ENCODE measurements at places on chromosomes 5 and 9.

GRCh38 chr9:2916382-2916985 is 72.6 kb upstream of the PUM3 start:
- DNase-seq, result no peak

GRCh38 chr5:18312016-18312415 is 677.8 kb downstream of the TAF11L14 start:
- DNase-seq, result no peak

DNA sequence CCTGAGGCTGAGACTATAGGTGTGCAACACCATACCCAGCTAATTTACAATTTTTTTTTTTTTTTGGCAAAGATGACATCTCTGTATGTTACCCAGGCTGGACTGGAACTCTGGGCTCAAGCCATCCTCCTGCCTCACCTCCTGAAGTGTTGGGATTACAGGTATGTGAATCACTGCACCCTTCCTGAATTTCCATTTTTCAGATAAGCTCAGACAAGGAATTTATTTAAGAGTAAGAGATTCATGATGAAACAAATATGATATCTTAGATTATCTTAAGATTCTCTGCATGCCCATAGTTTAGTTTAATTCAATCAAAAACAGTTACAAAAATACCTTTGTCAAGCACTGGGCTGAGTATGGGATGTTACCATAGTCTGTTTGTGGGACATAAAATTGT is 128.4 kb upstream of the BASP1 start:
- no peak for DNase-seq

DNA sequence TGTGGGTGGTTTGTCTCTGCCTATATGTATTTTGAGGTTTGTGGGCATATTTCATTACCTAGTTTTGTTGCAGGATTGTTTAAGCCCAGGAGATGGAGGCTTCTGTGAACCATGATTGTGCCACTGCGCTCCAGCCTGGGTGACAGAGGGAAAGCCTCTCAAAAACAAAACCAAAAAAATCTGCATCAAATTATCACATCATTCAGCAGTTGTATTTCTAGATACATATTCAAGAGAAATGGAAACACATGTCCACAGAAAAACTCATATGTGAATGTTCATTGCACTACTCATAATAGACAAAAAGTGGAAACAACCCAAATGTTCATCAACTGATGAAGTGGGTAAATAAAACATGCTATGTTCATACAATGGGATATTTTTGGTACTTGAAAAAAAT is 29.9 kb downstream of the HSPA4 start:
- DNase-seq, result no peak

DNA sequence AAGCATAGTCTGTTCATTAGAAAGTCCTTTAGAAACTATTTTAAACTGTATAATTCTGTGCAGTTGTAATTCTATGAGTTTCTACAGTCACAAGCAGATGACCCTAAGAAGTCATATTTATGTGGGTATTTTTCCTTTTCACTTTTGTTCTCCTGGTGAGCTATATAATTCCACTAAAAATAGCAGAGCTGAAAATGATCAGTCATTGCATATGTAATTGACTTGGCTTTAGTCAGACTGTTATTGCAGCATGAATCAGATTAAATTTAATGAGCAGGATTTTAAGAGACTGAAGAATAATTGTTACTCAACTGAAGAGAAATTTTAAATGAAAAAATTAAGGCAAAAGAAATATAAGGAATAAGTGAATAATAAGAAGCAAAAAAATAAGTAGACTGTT is 108.5 kb downstream of the MTREX start:
- no peak for DNase-seq

DNA sequence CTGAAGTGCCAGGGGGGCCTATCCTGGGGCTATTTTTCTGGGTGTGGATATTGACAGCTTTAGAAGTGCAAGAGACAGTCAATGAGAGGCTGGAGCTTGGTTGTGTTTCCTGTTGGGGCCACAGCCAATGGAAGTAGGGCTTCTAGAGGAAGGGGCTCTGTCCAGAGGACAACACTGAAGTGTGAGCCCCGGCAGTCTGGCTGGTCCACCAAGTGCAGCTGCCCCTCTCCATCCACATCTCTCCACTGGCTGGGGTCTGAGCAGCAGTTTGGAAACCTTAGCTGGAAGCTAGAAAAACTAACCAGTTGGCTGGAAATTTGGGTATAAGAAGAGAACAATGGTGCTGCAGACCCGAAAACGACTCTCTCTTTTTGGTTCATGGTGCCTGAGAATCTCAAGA is 64.3 kb upstream of the PSD2 start:
- no peak for DNase-seq
